Hematopoietic multipotent progenitor cell treated with erythropoietin and hydrocortisone succinate and interleukin-3 and kit ligand, for 8 days (in vitro differentiated cells): ENCODE measurements at places on chromosomes 7 and 10.
A peak's percentile ranks its signal among the peaks of the same experiment; 100 is the strongest.

DNA sequence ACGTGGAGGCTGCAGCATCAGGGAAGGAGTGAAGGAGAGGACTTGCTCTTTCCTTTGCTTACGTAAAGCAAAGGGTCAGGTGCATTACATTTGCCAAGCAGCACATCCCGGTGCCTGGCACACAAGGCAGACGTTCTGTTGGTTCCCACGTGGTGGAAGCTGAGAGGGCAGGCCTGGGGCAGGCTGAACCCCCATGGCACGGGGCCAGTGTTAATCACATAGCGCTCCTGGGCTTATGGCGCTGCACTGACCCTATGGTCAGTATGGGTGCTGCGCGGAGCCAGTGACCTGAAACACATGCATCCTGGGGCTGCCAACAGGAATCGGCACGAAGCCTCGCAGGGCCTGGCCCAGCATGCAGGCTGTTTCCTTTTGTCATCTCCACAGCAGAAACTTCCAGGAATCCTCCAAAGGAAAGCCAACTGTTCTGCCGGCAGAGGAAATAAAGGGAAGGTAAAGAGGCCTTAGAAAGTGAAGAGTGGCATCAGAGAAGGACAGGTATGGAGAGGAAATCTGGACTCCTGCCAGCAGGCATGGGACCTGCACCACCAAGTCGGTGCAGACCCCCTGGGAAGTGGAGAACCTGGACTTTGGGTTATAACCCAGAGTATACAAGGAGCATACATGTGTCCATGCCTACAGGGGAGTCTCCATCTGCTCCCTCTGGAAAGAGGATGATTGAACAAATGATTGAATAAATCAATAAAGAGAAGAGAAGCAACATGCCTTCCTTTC lies 560.2 kb downstream of the TCERG1L start:
- no peak for DNase-seq

DNA sequence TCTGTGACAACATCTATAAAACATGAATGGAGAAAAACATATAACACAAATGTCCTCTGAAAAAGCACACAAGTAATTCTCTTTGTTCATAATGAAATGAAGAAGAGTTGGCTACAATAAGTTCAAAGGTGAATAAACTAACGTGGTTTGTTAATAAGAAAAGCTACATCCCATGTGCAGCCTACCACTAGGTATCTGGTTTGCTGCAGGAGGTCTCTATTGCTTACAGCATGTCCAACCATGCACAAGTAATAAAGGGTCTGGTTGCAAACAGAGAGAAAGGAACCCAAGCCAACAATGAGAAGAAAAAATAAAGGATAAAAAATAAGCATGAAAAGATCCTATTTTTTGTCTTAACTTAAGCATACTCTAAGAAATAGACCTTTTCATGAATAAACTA lies 139.2 kb downstream of the CHCHD3 start:
- DNase-seq: no peak

DNA sequence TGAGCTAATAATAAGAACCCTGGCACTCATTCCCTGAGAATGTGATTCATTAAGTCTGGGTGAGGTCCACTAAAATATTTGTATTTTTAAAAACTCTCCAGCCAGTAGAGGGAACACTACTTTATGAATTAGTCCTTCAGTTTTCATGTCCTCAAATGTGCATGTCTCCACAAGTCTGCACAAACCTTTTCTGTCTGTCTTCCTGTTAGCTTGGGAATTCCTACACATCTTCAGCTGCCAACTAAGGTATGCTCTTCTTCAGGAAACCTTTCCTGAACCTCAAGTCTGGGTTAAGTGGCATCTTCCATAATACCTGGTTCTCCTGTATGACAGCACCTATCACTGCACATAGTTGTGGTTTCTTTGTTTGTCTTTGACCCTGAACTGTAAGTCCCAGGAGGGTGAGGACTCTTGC lies 119.6 kb upstream of the MKX start:
- DNase-seq: no peak

DNA sequence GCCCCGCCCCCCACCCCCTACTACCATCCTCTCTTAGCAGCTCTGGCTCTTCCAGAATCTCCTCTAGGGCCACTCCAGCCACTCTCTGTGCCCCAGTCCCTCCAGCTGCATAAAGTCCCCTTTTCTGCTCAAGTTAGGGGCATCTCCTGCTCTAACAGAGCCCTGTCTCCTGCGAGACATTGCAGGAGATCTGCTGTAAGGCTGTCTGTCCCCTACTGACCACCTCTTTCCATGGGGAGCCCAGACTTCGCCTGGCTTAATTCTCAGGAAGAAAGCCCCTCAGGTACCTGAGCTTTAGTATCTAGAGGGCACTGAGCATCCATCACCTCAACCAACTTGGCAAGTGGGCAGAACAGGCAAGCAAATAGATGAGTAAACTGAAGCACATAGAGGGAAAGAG lies 200.7 kb upstream of the ZMIZ1 start:
- no peak for DNase-seq

GRCh38 chr7:2714636-2715035 lies 26.6 kb downstream of the AMZ1 start:
- no peak for DNase-seq

GRCh38 chr10:15262036-15262713 lies 93.7 kb upstream of the NMT2 start:
- peak; percentile 32 for DNase-seq

- no peak for DNase-seq
Measured at GRCh38 chr10:74363727-74364126, 212.7 kb downstream of the ADK start.

- no peak for DNase-seq
Measured at GRCh38 chr10:28331841-28332240, 29.0 kb upstream of the MPP7 start.

GRCh38 chr10:129949891-129950291 lies 14.2 kb downstream of the EBF3 start:
- DNase-seq: no peak

DNA sequence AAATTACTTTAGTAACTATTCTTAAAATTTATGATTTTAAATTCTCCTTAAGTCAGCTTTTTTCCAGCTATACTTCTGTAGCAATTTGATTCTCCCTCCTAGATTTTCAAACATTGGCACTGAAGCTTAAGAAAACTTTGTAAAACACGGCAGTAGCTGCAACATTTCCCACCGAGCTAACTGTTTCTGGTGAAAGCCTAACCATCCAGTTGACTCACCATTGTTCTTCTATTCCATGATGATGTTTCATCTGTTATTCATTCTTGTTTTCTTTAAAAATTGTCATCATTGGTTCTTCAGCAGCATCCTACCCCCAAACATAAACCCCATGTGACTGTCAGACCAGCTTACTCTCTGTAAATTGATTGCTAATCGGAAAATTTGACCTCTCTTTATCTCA lies 312.3 kb downstream of the DGKB start:
- DNase-seq: no peak

GRCh38 chr10:120493411-120494312 lies 36.6 kb downstream of the PLPP4 start:
- DNase-seq: peak; percentile 5

GRCh38 chr10:104268713-104269645 lies at the start of gene GSTO2:
TSS of gene GSTO2 (plus strand) at chr10:104269184. CDS start at chr10:104274916, 5,732 bp downstream.
- peak; percentile 99 for DNase-seq

DNA sequence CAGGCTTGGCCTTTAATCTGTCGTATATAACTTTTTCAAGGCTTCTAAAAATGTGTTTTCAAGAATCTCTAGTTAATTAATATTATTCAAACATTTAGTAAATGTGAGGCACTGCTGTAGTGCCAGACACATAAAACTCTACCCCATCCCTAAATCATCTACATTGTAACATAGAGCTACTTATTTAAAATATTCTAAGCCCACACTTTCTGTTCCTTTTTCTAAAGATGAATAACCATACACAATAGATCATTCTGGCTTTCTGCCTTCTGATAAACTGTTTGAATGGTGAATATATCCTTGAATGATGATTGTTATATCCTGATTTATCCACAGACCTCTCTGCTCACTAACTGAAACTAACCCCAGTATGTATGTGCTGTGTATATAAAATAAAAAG lies 41.4 kb downstream of the BRAF start:
- DNase-seq: no peak

- DNase-seq: no peak
Measured at GRCh38 chr10:28111712-28112111, 112.8 kb upstream of the ODAD2 start.

GRCh38 chr10:11742009-11742778 lies at the start of gene ECHDC3:
TSS of gene ECHDC3 (plus strand) at chr10:11742382. CDS start at chr10:11742577, 195 bp downstream.
- DNase-seq: peak; percentile 25

- no peak for DNase-seq
Measured at GRCh38 chr10:84208023-84208422, 13.7 kb downstream of the CDHR1 start.
